B cell (primary cell): ENCODE measurements at places on chromosomes 11 and 22. TPM values are rescaled to one million over a fixed set of nuclear protein-coding genes. Genes with fewer than 3 reads are reported as not detected.

GRCh38 chr22:36486619-36487384 is 5.4 kb upstream of the TXN2 start:
- DNase-seq = peak; percentile 77

GRCh38 chr22:37807410-37808293 is at the start of gene GCAT:
TSS of gene GCAT (plus strand) at chr22:37807934. CDS start at chr22:37807968, 34 bp downstream.
- peak; percentile 88 for DNase-seq

- DNase-seq = no peak
Observed at GRCh38 chr11:64534391-64534801, 56.6 kb upstream of the SLC22A12 start.

DNA sequence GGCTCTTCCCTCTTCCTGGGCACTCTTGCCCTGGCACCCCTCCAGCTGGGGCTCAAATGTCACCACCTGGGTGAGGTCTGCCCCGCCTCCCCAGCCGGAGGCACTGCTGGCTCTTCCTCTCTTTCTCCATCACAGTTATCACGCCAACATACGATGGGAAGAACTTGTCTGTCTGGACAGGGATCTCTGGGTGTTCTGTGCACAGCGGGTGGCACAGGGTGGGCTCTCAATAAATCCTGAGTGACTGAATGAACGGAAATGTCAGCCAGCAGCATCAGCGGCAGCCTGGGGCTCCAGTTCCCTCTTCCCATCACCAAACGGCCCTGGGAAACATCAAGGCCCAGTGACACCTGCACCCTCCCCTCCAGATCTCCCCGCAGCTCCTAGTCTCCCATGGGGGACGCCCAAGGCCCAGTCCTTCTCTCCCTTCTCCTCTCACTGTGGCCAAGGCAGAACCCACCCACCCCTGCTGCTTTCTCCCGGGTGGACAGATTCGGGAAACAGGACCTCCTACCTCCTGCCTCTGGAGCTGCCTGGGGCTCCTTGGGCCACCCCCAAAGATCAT is 440 bp upstream of the SLC25A45 start:
- no peak for DNase-seq

DNA sequence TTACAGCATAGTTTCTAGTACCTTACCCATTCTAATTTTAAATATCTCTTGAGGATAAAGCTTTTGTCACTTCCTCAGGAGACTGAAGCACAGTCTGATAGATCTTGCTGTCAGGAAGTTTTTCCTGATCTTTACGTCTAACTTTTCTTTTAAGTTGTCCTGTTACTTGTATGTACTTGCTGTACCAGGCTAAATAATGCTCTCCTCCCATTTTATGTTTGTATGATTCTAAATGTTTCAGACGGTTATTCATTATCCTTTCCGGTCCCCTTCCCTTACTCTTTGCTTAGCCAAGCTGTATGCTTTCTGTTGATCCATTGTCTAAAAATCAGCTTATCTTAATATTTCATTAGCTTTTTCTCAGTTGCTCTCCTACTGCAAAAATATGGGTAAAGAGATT is 6.0 kb downstream of the ARHGEF12 start:
- no peak for DNase-seq

- no peak for DNase-seq
Observed at GRCh38 chr11:84035645-84036044, 749.5 kb upstream of the CCDC90B start.

DNA sequence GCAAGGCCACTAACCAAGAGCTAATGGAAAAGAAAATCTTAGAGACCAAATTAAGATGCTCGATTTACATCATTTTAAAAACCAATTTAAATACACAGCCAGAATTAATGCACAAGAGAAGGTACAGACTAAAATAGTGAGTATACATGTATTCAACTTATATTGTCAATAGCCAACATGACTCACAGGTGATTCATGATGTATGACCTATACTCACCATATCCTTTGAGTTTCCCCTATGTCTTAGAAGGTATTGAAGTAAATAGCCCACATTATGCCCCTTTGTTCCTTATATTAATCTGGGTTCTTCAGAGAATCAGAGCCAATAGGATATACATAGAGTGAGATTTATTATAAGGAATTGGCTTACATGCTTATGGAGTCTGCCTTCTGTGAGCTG is 97.5 kb upstream of the ANO3 start:
- no peak for DNase-seq

GRCh38 chr11:65786008-65786785 is 666 bp upstream of the OVOL1 start:
- DNase-seq = peak; percentile 59

RBMXL2 gene
- not detected in 2 replicates for total RNA-seq

MTCH2 gene
- 26.9 and 30.9 TPM in 2 replicates for total RNA-seq

TPBGL gene
- not detected in 2 replicates for total RNA-seq
